H1 (cell line): ENCODE measurements at places on chromosomes 3 and 15.

- H3K36me3 ChIP-seq = no peaks in the 10 kb centered on the region
- H3K4me3 ChIP-seq = no peak overlapping the region
- H3K4me1 ChIP-seq = no peaks in the 10 kb centered on the region
- no peaks in the 10 kb centered on the region for H3K27me3 ChIP-seq
- DNase-seq = no peak
These were observed 110.1 kb upstream of the TGFBR2 start for GRCh38 chr3:30496066-30496966.

- H3K27me3 ChIP-seq = no peaks in the 10 kb centered on the region
- H3K4me1 ChIP-seq = peaks cover 11% of the 10 kb centered on the region
- H3K27ac ChIP-seq = no peak overlapping the region
- DNase-seq = no peak
- H3K36me3 ChIP-seq = no peaks in the 10 kb centered on the region
- no peak overlapping the region for H3K4me3 ChIP-seq
These were observed 284.4 kb downstream of the SHQ1 start for GRCh38 chr3:72563690-72564370.

DNA sequence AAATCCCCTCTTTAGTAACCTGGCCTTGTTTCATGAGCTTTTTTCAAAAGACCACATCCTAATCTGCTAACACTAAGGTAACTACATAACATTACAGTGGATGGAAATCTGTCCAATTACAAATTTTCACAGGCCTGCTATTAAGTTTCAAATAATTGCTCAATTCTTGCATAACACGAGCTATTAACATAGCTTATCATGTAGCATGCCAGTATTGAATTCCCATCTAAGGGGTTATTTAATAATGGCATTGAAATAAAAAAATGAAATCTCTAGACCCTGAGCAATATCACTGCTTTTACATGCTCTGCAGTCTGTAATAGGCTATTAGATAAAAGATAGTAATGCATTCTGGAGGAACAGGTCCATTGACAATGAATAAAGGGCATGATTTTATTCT lies 748.3 kb upstream of the NECTIN3 start:
- no peak for DNase-seq
- H3K36me3 ChIP-seq = no peaks in the 10 kb centered on the region
- no peak overlapping the region for H3K4me3 ChIP-seq

- no peaks in the 10 kb centered on the region for H3K36me3 ChIP-seq
- peaks cover 6% of the 10 kb centered on the region for H3K4me1 ChIP-seq
- no peak for DNase-seq
- no peaks in the 10 kb centered on the region for H3K27me3 ChIP-seq
These were observed 15.7 kb upstream of the SERPINI2 start for GRCh38 chr3:167489571-167489970.

GRCh38 chr15:29773816-29774215 lies 48.5 kb downstream of the TJP1 start:
- no peak overlapping the region for H3K4me3 ChIP-seq
- H3K4me1 ChIP-seq = peaks cover 2% of the 10 kb centered on the region; the same call in 1 of the 2 replicates
- no peak overlapping the region for H3K27ac ChIP-seq
- no peak for DNase-seq
- H3K36me3 ChIP-seq = no peaks in the 10 kb centered on the region
- H3K27me3 ChIP-seq = no peaks in the 10 kb centered on the region

GRCh38 chr3:66622756-66623457 lies 122.1 kb upstream of the LRIG1 start:
- DNase-seq = no peak
- no peaks in the 10 kb centered on the region for H3K36me3 ChIP-seq
- no peaks in the 10 kb centered on the region for H3K27me3 ChIP-seq
- peaks cover 5% of the 10 kb centered on the region for H3K4me1 ChIP-seq
- no peak overlapping the region for H3K4me3 ChIP-seq

DNA sequence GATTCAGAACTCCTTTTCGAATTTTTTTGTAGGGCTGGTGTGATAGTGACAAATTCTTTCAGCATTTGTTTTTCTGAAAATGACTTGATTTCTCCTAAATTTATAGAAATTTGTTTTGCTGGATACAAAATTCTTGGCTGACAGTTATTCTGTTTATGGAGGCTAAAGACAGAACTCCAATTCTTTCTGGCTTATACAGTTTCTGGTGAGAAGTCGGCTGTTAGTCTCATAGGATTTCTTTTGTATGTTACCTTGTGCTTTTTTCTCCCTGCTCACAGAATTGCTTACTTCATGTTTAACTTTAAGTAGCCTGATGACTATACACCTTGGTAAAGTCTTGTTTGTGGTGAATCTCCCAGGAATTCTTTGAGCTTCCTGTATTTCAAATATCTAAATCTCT lies 1264.6 kb downstream of the NSUN3 start:
- no peaks in the 10 kb centered on the region for H3K4me1 ChIP-seq
- H3K36me3 ChIP-seq = no peaks in the 10 kb centered on the region
- DNase-seq = no peak
- H3K27me3 ChIP-seq = no peaks in the 10 kb centered on the region
- no peak overlapping the region for H3K27ac ChIP-seq

- H3K27ac ChIP-seq = no peak overlapping the region
- no peak for DNase-seq
- H3K4me1 ChIP-seq = peaks cover 5% of the 10 kb centered on the region; the same call in 1 of the 2 replicates
- H3K4me3 ChIP-seq = no peak overlapping the region
These were observed 67.6 kb downstream of the EFCAB12 start for GRCh38 chr3:129360705-129361460.

- no peak overlapping the region for H3K27ac ChIP-seq
- H3K36me3 ChIP-seq = no peaks in the 10 kb centered on the region; the same call in 1 of the 2 replicates
- no peaks in the 10 kb centered on the region for H3K4me1 ChIP-seq
These were observed 74.0 kb upstream of the TTBK2 start for GRCh38 chr15:42994546-42994945.

- no peak overlapping the region for H3K27ac ChIP-seq
- peak; percentile 92 for DNase-seq
- no peak overlapping the region for H3K4me3 ChIP-seq
- H3K27me3 ChIP-seq = no peaks in the 10 kb centered on the region
- H3K4me1 ChIP-seq = no peaks in the 10 kb centered on the region
These were observed 31.0 kb downstream of the POC1A start for GRCh38 chr3:52123106-52123725.

DNA sequence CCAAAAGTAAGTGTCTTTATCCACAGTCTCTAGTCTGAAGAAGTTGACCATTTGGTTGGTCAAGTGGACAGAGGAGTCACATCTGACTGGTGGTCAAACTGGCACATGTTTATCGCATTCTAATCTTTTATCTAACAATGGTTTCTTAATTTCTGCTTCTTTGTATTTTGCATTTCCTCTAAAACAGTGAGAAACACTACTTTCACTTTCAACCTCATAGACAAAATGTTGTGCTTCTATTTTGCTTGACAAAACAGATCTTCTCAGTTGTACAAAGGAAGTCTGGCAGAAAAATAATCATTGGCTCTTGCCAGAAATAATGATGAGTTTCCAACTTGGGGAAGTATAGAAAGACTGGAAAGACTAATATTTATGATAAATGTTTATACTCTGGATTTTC lies 103.9 kb downstream of the MME start:
- no peaks in the 10 kb centered on the region for H3K36me3 ChIP-seq
- DNase-seq = no peak
- no peak overlapping the region for H3K4me3 ChIP-seq
- no peak overlapping the region for H3K27ac ChIP-seq
- H3K27me3 ChIP-seq = no peaks in the 10 kb centered on the region

GRCh38 chr3:178198329-178198728 lies 337.9 kb upstream of the KCNMB2 start:
- DNase-seq = no peak
- no peaks in the 10 kb centered on the region for H3K27me3 ChIP-seq
- H3K27ac ChIP-seq = no peak overlapping the region
- no peaks in the 10 kb centered on the region for H3K36me3 ChIP-seq
- H3K4me1 ChIP-seq = no peaks in the 10 kb centered on the region

DNA sequence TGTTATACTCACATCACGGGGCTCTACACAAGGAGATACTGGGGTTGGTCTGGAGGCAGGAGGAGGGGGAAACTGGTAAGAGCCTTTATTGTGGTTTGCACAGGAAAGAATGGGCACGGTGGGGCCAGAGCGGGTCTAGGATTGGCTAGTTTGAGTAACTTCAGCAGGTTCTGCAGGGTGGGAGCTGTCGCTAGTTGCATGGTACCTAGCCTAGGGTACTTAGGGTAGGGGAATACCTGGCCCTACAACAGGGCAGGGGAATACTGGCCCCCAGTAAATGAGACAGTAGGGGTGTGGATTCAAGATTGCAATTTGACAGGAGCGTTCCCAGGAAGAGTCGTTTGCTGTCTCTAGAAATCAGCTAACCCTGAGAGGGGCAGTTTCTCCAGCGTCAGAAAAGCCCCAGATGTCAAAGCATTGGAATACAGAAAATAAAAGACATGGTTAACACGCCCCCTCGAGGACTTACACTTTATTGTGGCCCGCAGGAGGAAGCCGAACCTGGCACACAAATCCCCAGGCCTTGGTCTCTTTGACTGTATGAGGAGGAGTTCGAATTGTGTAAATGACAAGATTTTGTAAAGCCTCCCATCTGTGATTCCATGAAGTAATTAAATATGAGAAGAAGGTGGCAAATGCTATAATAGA lies 32.0 kb downstream of the ST8SIA2 start:
- H3K27me3 ChIP-seq = no peaks in the 10 kb centered on the region
- peaks cover 7% of the 10 kb centered on the region; the same call in 1 of the 2 replicates for H3K4me1 ChIP-seq
- no peak overlapping the region for H3K27ac ChIP-seq
- no peak for DNase-seq
- H3K4me3 ChIP-seq = no peak overlapping the region
- no peaks in the 10 kb centered on the region for H3K36me3 ChIP-seq

DNA sequence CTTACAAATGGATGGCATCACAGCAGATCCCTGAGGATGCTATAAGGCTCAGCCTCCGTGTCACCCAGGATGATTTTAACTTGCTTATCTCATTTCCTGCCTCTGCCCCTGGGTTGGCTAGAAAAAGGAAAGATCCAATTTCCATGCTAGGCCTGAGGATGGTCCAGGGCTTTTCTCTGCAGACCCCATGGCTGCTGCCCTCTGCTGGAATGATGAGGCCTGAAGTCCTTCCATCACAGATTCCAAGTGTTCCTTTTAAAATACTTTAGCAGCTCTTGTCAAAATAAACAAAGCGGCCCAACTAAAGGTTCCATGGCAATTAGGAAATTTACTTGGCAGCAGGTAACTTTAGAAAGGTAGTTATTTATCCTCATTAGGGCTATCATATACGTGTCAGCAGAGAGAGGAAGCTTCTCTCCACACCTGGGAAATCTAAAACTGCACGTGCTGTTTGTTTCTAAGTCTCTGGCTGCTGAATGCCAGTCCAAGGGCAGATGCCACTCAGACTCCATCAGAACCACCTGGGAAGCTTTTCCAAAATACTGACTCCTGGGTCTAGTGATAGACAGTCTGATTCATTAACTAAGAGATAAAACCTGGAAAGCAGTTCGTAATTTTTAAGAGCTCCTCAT lies 401.9 kb upstream of the IL12A start:
- peak; percentile 68 for DNase-seq
- H3K4me3 ChIP-seq = no peak overlapping the region
- H3K27me3 ChIP-seq = no peaks in the 10 kb centered on the region
- H3K36me3 ChIP-seq = no peaks in the 10 kb centered on the region
- H3K4me1 ChIP-seq = peaks cover 3% of the 10 kb centered on the region; the same call in 1 of the 2 replicates
- no peak overlapping the region for H3K27ac ChIP-seq

DNA sequence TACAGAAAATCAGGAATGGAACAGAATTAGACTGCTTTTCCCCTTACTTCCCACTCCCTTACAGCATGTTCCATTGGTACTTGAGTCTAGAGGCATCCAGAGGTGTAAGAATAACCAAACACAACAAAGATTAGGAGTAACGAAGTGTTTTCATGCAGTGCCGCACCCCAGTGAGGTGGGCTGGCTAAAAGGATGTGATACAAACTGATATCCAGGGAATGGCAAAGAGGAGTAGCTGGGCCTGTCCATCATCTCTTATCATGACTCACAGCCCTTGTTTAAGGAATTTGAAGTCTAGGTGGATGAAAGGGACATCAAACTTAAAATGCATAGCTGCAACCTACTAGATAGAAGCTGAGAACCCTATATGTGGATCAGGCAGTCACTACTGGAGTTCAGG lies 16.4 kb downstream of the SCG5 start:
- no peaks in the 10 kb centered on the region for H3K4me1 ChIP-seq
- H3K4me3 ChIP-seq = no peak overlapping the region

- H3K36me3 ChIP-seq = peaks cover 50% of the 10 kb centered on the region
- H3K4me3 ChIP-seq = no peak overlapping the region
- DNase-seq = no peak
- H3K27me3 ChIP-seq = no peaks in the 10 kb centered on the region
- no peak overlapping the region for H3K27ac ChIP-seq
- H3K4me1 ChIP-seq = peaks cover 6% of the 10 kb centered on the region
These were observed 19.2 kb downstream of the EXOSC7 start for GRCh38 chr3:44995142-44995770.

GRCh38 chr3:14869917-14870782 lies 51.4 kb downstream of the FGD5 start:
- H3K36me3 ChIP-seq = no peaks in the 10 kb centered on the region
- H3K4me1 ChIP-seq = no peaks in the 10 kb centered on the region
- H3K4me3 ChIP-seq = no peak overlapping the region

DNA sequence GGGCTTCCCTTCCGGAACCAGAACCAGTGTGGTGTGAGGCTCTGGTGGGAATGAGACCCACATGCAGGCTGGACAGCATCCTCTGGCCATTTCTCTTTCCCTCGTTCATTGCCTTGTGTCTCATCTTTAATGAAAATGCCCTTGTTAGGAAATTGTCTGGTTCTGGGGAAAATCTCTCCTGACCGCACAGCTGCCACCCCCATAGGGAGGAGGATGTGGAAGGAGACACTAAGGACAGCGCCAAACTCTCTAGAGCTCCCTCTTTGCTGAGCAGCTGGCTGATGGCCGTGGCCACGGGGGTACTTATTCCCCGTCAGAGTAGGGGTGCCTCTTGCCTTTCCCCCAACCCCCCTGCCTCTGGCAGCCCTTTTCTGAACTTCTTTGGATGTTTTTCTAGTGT lies 297.6 kb upstream of the C2CD4B start:
- H3K27ac ChIP-seq = no peak overlapping the region
- peaks cover 13% of the 10 kb centered on the region for H3K4me1 ChIP-seq
- DNase-seq = no peak
- H3K36me3 ChIP-seq = no peaks in the 10 kb centered on the region
